Right renal pelvis (tissue), 4 donors: ENCODE measurements at places on chromosomes 4 and X.

DNA sequence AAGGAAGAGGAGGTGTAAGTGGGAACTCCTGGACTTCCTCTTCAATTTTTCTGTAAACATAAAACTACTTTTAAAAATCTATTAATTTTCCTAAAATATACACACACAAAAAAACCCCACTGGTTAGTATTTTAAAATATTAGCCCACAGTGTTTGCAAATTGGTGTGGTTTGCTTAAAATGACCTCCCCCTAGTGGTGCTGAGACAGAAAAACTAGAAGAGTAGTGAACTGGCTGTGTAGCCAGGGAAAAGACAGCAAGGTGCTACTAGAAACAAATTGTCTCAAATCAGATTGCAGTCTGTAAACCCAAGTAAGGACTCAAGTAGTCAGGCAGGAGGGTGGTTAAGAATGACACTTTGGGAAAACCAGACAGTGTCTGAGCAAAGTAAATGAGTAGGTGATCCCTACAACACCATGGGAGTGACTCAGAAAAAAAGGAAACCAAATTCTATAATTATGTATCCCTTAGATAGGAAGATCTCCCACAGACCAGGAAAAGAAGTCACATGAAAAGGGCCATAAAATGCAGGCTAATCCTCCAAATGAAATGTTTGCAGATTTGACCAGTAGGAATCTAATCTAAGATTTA lies 26.0 kb downstream of the AMTN start:
- no peak for DNase-seq

- peak; percentile 26 for DNase-seq
Measured at GRCh38 chr4:150297861-150298474, 219.7 kb downstream of the DCLK2 start.

GRCh38 chr4:76681996-76682395 lies 215.9 kb downstream of the SOWAHB start:
- DNase-seq = no peak

GRCh38 chr4:152704788-152705187 lies 25.0 kb upstream of the TMEM154 start:
- no peak for DNase-seq

- DNase-seq = peak; percentile 60
Measured at GRCh38 chr4:102344520-102344953, 745 bp downstream of the SLC39A8 start.

- no peak for DNase-seq
Measured at GRCh38 chrX:54944816-54945215, 24.2 kb downstream of the TRO start.
